Naive thymus-derived CD4-positive, alpha-beta T cell (primary cell): ENCODE measurements at places on chromosomes 11 and 22. TPM values are rescaled to one million over a fixed set of nuclear protein-coding genes. Genes with fewer than 3 reads are reported as not detected.

Gene CD248
- 1.6 TPM for total RNA-seq

Gene PGA5
- total RNA-seq, result not detected

Gene FGF4
- total RNA-seq, result not detected

Gene MAFF
- 72.6 TPM for total RNA-seq

DNA sequence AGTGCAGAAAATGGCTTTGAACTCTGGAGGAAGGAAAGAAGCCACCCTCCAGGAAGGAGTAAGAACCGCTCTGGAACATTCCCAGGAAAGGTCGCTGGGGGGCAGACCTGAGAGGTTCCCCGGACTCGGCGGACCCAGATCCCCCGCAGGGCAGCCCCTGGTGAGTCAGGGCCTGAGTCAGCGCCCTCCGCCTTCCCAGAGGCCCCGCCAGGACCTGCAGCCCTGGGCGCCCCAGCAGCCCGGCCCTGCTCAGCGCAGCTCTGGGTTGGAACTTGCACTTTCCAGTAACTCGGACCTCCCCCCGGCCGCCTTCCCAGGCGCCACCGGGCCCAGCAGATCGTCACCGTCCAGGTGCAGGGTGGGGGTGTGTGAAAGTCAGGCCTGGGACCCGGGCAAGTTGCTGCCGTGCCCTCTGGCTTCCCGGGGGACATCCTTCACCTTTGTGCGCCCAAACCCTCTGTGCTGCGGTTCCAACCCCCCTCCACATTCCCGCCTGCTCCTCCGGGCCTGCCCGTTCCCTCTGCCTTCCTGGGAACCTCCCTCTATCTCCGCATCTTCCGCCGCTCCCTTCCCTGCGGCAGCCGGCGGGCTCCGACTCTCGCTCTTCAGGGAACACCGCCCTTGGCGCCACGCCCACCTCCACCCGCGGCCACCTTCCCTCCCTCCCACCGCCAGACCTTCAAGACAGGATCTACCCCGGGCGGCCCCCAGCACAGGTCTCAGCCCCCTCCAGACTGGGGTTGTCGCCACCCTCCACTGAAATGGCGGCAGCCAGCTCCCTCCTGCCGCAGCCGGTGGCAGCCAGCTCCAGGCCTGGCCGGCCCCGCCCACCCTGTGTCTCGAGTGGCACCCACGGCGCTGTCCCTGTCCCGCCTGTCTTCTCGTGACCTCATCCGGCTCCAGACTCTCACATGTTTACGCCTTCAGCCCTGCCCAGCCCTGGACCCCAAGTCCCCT, 36.8 kb upstream of the WNT7B start:
- H3K27ac ChIP-seq, result peak overlapping the region; percentile 80
- peak overlapping the region; percentile 78 for H3K4me3 ChIP-seq
- peak; percentile 76 for DNase-seq
- H3K27me3 ChIP-seq, result no peaks in the 10 kb centered on the region
- H3K36me3 ChIP-seq, result no peaks in the 10 kb centered on the region
- peaks cover 5% of the 10 kb centered on the region for H3K4me1 ChIP-seq

- no peak overlapping the region for H3K4me3 ChIP-seq
- no peaks in the 10 kb centered on the region for H3K27me3 ChIP-seq
- H3K4me1 ChIP-seq, result no peaks in the 10 kb centered on the region
Measured at GRCh38 chr11:69278091-69278867, 15.7 kb upstream of the MYEOV start.

GRCh38 chr11:67111261-67111660, 7.8 kb upstream of the KDM2A start:
- no peak overlapping the region for H3K27ac ChIP-seq
- DNase-seq, result no peak
- no peaks in the 10 kb centered on the region for H3K27me3 ChIP-seq
- H3K4me3 ChIP-seq, result no peak overlapping the region
- H3K4me1 ChIP-seq, result peaks cover 9% of the 10 kb centered on the region
- no peaks in the 10 kb centered on the region for H3K36me3 ChIP-seq

GRCh38 chr11:85595285-85595884, 31.8 kb downstream of the DLG2 start:
- H3K27me3 ChIP-seq, result no peaks in the 10 kb centered on the region
- no peak overlapping the region for H3K4me3 ChIP-seq
- DNase-seq, result peak; percentile 49

- no peak overlapping the region for H3K27ac ChIP-seq
- no peaks in the 10 kb centered on the region for H3K4me1 ChIP-seq
- DNase-seq, result no peak
- peaks cover 6% of the 10 kb centered on the region for H3K36me3 ChIP-seq
Measured at GRCh38 chr22:19341500-19341899, 50.0 kb upstream of the CLTCL1 start.

DNA sequence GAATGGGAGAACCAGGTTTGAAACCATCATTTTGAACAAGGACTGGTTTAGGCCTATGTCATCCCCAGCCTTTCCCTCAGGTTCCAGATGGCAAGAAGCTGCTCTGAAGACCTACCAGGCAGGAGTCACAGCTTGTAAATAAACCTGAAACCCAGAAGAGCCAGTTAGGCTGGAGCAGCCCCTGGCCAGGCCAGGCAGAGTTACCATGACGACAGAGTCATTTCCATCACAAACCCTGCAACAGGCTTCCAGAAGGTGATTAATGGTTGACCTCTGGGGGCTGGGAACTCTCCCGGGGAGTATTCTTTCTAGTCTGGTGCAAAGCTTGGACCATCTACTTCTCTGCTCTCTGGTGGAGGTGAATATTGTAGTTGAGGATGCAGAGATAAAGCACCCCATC, 164.1 kb upstream of the NCAM1 start:
- H3K4me3 ChIP-seq, result no peak overlapping the region
- no peaks in the 10 kb centered on the region for H3K27me3 ChIP-seq
- no peaks in the 10 kb centered on the region for H3K36me3 ChIP-seq
- no peaks in the 10 kb centered on the region for H3K4me1 ChIP-seq
- H3K27ac ChIP-seq, result no peak overlapping the region
- DNase-seq, result no peak

DNA sequence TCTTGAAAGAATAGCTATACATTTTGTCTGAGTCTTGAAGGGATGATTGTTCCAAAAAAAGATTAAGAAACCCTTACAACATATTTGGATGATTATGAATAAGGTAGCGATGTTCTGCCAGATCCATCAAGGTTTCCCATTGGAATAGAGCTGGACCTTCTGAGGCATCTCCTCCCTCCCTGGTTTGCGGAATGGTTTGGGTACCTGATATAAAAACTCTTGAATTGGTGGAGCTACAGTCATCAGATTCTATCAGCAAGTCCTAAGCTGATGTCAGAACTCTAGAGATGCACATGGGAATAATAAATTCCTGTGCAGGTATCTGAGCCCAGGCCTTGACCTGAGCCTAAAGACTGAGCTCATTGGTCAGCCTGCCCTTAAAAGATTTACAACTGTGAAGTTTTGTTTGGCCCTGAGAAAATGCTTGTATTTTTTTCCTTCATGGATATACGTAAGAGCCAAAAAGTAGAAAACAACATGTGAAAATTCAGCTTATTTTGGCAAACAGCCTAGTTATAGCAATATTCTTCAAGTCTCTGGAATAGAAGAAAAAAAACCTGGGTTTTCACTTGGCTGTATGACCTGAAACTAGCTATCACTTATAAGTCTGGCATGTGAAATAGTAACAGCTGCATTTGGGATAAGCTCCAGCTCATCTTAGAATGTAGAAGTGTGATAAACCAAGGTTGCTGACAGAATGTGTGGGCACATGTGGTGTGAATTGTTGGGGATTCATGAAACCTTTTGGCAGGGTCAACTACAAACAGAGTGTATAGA, 265.7 kb upstream of the CTSC start:
- H3K4me3 ChIP-seq, result no peak overlapping the region
- H3K36me3 ChIP-seq, result no peaks in the 10 kb centered on the region
- DNase-seq, result no peak
- no peaks in the 10 kb centered on the region for H3K27me3 ChIP-seq
- no peaks in the 10 kb centered on the region for H3K4me1 ChIP-seq
- H3K27ac ChIP-seq, result no peak overlapping the region

DNA sequence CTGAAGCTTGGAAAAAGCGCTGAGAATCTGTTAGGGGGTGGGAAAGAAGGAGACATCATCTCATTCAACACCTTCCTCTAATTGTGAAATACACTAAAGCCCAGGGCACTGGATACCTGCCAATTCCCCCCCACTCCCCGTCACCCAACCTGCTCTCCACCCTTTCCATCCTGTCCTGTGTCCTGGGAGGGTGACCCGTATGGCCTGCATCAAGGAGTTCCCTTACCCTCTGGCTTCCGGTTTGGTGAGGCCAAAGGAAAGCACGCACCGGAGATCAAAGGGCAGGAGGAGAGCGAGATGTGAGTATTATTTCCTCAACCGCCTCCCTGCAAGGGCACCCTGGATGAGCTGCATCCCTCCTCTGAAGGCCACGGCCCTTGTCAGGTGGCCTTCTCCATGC, 65.0 kb upstream of the PTPRJ start:
- H3K4me1 ChIP-seq, result peaks cover 29% of the 10 kb centered on the region
- H3K27ac ChIP-seq, result no peak overlapping the region
- DNase-seq, result peak; percentile 15
- H3K27me3 ChIP-seq, result no peaks in the 10 kb centered on the region
- no peak overlapping the region for H3K4me3 ChIP-seq
- no peaks in the 10 kb centered on the region for H3K36me3 ChIP-seq

DNA sequence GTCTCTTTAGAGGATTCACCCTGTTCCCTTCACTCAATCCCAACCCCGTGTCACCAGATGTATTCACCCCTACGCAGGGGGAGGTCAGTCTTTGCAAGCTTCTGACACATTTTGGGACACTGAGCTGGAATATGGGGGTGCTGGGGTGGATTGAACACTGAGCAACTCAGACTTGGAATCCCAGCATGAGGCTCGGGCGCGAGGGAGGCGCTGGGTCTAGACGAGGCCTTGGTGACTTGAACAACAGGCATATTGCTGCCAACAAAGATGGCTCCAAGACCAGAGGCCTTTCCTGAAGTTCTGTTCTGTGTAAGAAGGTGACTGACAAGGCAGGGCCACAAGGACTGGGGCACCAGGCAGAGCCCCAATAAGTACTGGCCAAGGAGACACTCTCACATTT, 3.0 kb upstream of the SCGB2A1 start:
- DNase-seq, result no peak
- H3K27me3 ChIP-seq, result no peaks in the 10 kb centered on the region
- H3K36me3 ChIP-seq, result no peaks in the 10 kb centered on the region

DNA sequence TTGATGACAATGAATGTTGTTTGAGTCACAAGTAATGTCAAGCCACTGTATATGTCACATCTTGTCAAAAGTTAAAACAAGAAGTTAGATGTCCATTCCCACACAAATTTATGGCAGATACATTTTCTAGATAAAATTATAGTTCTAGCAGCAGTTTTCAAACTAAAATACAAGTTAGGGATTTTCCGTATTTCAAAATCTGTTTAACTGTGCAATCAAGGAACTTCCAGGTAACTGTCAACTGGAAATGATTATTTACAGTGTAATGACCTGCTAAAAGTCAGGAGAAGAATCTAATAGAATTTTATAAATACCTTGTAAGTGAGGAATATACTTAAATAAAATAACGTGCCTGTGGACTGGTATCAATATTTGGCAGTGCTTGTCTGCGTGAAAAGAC, 111.5 kb downstream of the PDE3B start:
- H3K36me3 ChIP-seq, result no peaks in the 10 kb centered on the region
- H3K4me3 ChIP-seq, result no peak overlapping the region
- DNase-seq, result no peak

- H3K36me3 ChIP-seq, result peaks cover 11% of the 10 kb centered on the region
- H3K27ac ChIP-seq, result peak overlapping the region; percentile 74
- no peaks in the 10 kb centered on the region for H3K27me3 ChIP-seq
- peak overlapping the region; percentile 83 for H3K4me3 ChIP-seq
- H3K4me1 ChIP-seq, result peaks cover 26% of the 10 kb centered on the region
- DNase-seq, result peak; percentile 33
Measured at GRCh38 chr22:31347251-31348008, 1.3 kb upstream of the PATZ1 start.

DNA sequence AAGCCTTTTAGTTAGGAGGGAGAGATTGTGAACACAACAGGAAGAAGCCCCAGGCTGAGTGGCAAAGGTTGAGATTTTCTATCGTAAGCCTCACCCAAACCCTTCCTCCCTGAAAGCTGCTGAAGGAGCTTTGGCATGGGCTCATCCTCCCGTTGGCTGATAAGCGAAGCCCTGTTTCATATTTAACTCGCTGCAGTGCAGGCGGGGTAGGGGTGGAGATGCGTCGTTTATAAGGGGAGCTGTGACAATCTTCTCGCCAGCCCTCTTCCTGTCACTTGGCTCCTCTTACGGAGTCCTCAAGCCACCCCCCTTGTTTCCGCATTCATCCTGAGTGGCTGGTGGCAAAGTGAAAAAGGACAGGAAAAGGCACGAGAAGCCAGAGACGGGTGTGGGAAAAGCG, 137.0 kb downstream of the OR4C45 start:
- H3K36me3 ChIP-seq, result no peaks in the 10 kb centered on the region
- no peaks in the 10 kb centered on the region for H3K27me3 ChIP-seq
- H3K4me1 ChIP-seq, result no peaks in the 10 kb centered on the region
- DNase-seq, result no peak
- no peak overlapping the region for H3K27ac ChIP-seq

- no peaks in the 10 kb centered on the region for H3K36me3 ChIP-seq
- peak overlapping the region; percentile 44 for H3K4me3 ChIP-seq
- no peaks in the 10 kb centered on the region for H3K27me3 ChIP-seq
- DNase-seq, result peak; percentile 52
Measured at GRCh38 chr22:23137905-23138561, 3.8 kb downstream of the RSPH14 start.

DNA sequence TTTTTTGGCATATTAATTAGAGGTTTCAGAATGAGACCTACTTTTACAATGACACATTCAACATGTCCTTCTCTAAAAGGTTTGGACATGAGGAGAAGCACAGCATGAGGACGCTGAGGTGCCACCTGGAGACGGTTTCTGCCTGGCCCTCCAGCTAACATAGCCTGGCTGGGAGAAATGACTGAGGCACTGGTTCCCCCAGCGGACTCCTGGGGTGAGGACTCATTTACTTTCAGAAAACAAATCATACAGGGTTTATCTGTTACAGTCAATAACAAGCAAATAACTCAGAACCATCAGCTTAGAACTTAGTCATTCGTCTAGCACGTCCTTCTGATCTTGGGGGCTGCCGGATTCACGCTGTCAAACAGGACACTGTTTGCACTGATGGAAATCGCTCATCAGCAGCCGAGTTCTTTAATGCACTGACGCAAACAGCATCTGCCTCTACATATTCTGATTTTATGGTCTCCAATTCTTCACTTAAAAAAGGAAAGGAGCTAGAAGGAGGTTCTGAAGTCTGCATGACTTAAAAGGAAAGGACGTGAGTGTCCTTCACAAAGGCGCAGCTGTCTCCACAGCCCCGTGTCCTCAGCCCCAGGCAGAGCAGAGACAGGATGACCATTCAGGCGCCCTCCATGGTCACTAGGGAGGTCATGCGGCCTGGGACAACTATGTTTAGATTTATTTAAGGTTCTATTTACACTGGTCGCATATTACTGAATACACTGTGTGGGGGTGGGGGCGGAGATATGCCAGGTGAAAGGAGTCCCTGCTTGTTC, 44.2 kb downstream of the CERK start:
- H3K4me3 ChIP-seq, result no peak overlapping the region
- no peak overlapping the region for H3K27ac ChIP-seq
- DNase-seq, result no peak
- H3K27me3 ChIP-seq, result no peaks in the 10 kb centered on the region
- no peaks in the 10 kb centered on the region for H3K4me1 ChIP-seq
- H3K36me3 ChIP-seq, result peaks cover 17% of the 10 kb centered on the region

GRCh38 chr11:13721760-13722159, 53.3 kb downstream of the FAR1 start:
- no peaks in the 10 kb centered on the region for H3K4me1 ChIP-seq
- no peak for DNase-seq
- no peak overlapping the region for H3K4me3 ChIP-seq
- peaks cover 14% of the 10 kb centered on the region for H3K36me3 ChIP-seq
- H3K27me3 ChIP-seq, result no peaks in the 10 kb centered on the region
